H4 (cell line): ENCODE measurements at places on chromosomes 11 and 22.

GRCh38 chr11:87604350-87604749 is 566.6 kb downstream of the TMEM135 start:
- DNase-seq: no peak

GRCh38 chr11:46686886-46687795 is 13.3 kb downstream of the ARHGAP1 start:
- no peak for DNase-seq

- peak; percentile 71 for DNase-seq
These were observed 57.4 kb downstream of the CLMP start for GRCh38 chr11:123137431-123138224.

- DNase-seq: peak; percentile 74
These were observed 23.3 kb downstream of the ARL14EP start for GRCh38 chr11:30346068-30346688.

DNA sequence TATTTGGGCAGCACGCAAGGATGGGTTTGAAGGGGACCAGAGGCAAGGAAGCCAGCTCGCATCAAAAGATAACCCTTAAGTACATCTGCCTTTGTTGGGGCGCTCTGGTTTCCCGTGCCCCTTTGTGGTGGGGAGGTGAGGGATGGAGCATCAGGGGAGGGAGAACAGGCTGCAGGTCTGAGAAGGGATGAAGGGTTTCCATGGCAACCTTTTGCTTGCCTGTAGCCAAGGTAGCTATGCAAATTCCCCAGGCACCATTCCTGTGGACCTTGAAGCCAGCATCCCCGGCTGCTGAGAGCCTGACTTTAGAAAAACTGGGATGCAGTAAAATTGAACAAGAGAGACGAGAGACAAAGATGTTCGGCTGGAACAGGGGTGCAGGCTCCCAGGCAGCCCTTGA is 75.7 kb downstream of the SEZ6L start:
- DNase-seq: no peak

- no peak for DNase-seq
These were observed 491.1 kb downstream of the OPCML start for GRCh38 chr11:133041181-133041580.

GRCh38 chr22:36926309-36926708 is 12.9 kb downstream of the CSF2RB start:
- no peak for DNase-seq

DNA sequence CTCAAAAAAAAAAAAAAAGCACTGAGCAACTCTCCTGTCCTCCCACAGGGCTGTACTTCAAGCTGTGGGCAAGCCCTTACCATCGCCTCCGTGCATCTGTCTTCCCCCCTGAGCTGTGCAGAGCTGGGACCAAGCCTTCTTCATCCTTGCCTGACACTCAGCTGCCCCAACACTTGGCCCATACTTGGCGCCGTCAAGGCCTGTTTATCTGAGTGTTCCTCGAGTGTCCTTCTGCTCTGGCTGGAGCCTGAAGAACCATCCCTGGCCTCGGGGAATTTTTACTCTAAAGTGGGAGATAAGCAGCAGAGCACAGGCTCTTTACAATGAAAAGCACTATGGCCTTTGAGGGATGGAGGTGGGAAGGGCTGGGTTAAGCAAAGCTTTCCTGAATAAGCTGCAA is 1.6 kb upstream of the TIRAP start:
- no peak for DNase-seq

DNA sequence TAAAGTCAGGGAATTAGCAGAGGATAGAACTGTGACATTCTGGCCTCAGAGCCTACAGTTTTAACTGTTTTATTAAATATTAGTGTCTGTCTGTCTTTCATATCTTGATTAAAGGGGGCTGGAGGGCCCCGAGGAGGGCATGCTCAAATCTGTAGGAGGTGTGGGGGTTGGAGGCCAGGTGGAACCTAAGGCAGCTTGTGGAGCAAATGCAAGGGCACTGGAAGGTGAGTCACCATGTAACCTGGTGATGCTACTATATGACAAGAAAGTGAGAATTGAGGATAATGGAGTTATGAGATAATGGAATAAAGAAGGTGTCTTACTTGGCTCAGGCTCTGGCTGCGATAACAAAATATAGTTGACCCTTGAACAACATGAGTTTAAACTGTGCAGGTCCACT is 27.3 kb upstream of the TMEM86A start:
- no peak for DNase-seq

- DNase-seq: no peak
These were observed 6.0 kb upstream of the SLC7A4 start for GRCh38 chr22:21038405-21038804.

DNA sequence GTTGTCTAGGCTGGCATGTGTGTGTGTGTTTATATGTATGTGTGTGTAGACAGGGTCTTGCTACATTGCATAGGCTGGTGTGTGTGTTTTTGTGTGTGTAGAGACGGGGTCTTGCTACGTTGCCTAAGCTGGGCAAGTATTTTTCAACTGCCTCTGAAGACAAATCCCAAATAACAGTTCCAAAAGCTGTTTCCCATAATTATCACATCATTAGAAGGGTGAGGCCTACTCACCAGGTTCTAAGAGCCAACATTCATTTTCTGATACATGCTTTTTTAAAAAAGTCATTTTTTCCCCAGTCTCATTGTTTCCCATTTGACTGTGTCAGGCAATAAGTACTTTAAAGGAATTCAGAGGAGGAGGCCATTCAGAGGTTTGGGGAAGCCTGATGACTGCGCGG is 22.8 kb downstream of the SAA1 start:
- no peak for DNase-seq

DNA sequence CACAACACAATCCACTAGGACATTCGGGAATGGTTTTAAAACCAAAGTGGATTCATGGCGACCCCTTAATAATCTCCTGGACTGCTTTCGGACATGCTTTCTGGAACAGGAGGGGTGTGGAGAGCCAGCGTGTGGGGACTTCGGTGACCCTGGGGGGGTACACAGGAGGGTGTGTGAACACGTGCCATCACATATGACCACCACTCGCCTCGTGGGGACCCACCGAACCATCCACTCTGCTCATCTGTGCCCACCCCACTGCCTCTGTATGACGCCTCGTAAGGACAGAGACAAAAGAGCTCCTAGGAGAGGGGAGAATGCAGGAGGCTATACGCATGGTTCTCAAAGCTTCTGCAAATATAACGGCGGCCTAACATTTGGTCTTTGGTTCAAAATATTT is 8.9 kb downstream of the LTO1 start:
- DNase-seq: no peak

- no peak for DNase-seq
These were observed 7.0 kb downstream of the GRAMD4 start for GRCh38 chr22:46626911-46627805.

DNA sequence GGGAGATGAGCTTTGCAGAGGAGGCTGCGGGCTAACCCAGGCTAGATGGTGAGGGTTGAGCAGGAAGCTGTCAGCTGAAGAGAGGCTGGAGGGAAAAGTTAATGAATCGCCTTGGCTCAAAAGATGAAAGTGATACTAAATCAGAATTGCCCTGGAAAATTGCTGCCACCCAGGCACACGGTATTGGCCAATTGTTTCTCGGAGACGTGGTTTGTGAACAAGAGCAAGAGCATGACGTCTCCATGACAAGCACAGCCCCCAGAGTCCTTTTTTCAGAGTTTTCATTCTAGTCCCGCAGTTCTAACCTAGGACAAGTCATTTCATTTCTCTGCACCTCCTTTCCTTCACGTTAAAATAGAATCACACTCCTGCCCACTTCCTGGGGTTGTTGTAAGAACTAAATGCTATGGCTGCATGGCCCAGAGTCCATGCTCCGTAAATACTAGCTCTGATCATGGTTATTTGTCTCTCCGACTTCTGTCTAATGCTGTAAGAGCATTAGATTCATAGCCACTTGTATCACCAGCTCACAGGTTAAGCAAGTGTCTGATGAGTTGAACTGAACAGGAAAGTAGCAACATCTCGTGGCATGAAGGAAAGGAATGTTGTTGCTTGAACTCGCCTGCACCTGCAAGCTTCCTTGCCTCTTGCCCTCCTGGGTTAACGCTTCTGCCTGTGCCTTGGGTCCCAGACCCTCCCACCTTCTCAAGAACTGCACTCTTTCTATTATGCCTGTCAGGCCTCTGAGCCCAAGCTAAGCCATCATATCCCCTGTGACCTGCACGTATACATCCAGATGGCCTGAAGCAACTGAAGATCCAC is 33.8 kb upstream of the NUP50 start:
- DNase-seq: no peak

GRCh38 chr22:45358127-45358526 is 48.4 kb downstream of the FAM118A start:
- DNase-seq: no peak

DNA sequence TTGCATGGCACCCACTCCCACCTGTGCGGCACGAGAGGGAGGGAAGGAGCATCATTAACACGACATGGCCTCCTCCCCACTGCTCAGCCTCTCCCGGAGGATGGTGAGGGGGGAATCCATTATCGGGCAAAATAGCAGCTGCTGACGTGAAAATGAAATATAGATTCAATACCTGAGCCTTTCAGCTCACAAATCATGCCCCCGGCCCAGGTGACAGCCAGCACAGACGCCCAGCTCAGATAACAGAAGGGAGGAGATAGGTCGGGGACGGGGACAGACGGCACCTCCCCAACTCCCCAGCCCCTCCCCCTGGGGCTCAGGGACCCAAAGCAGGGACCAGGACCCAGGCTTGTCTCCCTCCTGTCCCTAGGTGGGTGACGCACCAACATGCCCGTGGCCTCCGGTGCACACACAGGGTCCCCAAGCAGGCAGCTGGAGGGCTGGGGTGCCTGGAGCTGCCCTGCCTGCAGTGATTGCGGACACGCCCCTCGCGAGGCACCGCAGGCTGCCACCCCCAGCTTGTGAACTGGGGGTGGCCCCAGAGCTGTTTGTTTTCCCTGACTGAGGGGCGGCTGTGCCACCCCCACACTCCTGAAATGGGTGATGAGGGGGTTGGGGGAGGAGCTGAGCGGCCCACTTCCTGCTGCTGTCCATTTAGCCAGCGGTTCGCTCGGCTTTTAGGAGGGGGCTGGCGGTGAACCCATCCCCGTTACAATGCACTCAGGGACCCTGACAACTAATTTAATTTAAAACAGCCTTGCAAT is 31.7 kb downstream of the FLRT1 start:
- DNase-seq: no peak

GRCh38 chr11:117334896-117335295 is 7.2 kb downstream of the CEP164 start:
- DNase-seq: no peak

GRCh38 chr11:92296138-92296515 is 71.5 kb downstream of the FAT3 start:
- peak; percentile 29 for DNase-seq
